ENCODE measurements at places on chromosomes 7 and 10.

DNA sequence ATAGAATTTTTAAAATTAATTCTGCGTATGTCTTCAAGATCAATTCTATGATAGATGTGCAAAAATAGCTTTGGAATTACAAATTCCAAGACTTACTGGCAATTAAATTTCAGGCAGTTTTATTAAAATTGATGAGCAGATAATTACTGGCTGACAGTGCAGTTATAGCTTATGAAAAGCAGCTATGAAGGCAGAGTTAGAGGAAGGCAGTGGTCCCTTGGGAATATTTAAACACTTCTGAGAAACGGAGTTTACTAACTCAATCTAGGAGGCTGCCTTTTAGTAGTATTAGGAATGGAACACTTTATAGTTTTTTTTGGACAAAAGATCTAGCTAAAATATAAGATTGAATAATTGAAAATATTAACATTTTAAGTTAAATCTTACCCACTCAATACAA is 70.8 kb downstream of the CFTR start:
- DNase-seq = no peak

DNA sequence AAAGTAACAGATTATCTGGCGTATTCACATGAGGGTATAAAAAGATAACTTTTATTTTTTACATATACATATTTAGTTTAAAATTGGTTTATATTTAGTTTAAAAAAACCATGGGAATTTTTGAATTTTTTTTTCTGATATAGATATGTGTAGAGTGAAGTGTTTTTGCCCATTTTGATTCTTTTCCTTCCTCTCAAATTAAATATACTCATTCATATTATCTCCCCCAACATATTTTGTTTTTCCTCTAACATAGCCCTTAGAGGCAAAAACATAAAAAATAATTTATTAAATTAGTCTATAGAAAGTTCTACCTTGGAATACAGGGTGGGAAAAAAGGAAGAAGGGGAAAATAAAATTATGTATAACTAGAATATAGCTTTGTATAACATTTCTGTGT is 137.7 kb downstream of the CPED1 start:
- no peak for DNase-seq

DNA sequence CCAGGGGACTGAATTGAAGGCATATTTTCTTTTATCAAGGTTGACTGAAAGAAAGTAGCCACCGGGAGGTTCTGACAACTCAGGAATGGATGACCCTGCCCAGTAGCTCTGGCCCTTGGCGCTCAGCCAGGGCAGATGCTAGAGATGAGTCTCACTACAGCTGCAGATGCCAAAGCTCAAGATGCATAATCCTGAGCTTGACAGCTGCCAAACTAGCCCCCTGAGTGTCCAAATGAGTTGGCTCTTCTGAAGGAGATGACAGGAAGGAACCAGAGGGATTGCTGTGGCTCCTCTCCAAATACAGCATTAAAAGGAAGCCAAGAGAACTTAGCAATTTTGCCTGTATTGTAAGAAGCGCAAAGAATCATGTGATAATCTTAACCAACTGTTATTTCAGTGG is 78.4 kb downstream of the NXPH1 start:
- no peak for DNase-seq

DNA sequence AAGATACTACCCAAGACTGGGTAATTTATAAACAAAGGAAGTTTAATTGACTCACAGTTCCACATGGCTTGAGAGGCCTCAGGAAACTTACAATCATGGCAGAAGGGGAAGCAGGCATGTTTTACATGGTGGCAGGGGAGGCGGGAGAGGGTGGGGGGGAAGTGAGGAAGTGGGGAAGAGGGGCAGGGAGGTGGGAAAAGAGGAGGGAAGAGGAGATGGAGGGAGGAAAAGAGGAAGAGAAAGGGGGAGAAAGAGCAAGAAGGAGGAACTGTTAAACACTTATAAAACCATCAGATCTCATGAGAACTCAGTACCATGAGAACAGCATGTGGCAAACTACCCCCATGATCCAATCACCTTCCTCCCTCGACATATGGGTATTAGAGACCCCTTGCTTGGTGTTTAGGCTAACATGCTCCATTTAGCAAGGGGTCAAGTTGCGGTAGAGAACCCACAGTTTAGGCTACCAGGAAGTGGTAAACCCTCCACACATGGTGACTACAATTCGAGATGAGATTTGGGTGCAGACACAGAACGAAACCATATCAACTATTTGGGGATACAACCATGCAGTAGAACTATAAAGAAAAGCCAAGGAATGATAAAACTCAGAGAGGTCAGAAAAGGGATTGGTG is 3.5 kb upstream of the LMBR1 start:
- no peak for DNase-seq

- DNase-seq = no peak
Measured at GRCh38 chr7:150955519-150956394, 22.4 kb downstream of the KCNH2 start.

DNA sequence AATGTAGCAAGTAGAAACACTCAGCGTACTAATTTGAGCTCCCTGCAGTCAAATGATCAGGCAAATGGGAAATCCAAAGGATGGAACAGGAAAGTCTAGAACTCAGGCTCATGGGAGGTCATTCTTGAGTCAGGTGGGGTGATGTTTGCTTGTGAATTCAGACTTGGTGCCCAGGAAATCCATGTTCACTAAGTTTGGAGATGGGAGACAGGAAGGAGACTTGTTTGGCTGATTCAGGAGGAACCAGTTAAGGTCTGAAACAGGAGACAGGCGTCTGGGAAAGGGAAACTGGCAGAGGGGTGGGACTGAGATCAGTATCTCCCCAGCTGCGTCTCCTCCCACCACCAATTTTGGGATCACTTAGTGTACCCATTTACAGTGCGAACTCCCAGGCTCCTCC is 38.4 kb upstream of the ZNF438 start:
- peak; percentile 18 for DNase-seq

- DNase-seq = no peak
Measured at GRCh38 chr7:77316219-77316978, 99.8 kb downstream of the GSAP start.

DNA sequence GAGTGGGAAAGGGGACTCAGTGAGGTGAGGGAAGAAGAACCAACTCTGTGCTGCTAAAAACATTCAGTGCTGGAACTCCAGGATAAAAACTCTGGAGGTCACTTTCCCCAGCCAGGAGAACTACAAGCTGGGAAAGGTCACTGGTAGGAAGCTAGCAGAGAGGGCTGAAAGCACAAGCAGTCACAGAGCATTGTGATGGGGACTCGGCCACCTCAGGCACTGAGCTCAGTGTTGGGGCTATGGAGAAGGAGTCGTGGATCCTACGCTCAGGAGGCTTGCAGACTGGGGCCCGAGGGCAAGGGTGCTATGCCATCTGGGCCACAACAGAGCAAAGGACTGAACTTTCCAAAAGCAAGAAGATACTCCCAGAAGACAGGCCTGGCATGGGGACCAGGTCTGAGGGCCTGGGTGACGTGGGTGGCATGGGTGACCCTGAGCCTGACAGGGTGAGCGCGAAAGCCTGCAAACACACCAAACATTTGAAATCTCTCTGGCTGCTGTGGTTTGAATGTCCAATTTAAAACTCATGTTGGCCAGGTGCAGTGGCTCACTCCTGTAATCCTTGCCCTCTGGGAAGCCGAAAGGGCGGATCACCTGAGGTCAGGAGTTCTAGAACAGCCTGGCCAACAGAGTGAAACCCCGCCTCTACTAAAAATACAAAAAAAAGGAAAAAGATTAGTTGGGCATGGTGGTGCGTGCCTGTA is 9.8 kb upstream of the ARHGAP19 start:
- DNase-seq = no peak

DNA sequence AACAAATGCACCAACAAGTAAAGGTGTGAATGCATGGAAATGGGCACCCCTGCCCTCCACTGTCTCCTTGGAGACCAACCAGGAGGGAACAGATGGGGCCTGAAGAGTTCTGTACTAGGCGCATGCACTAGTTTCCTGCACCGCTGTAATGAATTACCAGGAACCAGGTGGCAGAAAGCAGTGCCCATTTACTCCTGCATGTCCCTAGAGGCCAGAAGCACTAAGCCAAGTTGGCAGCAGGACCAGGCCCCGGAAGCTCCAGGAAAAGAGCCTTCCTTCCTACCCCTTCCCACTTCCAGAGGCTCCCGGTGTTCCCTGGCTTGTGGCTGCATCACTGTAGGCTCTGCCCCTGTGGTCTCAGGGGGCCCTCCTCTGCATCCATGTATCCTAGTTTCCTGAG is 237.5 kb upstream of the PPP2R2D start:
- no peak for DNase-seq
